ENCODE measurements at places on chromosomes 4 and X.

- DNase-seq = no peak
Observed at GRCh38 chr4:23401572-23401971, 488.3 kb downstream of the PPARGC1A start.

GRCh38 chr4:25235401-25235800 is 1.6 kb downstream of the PI4K2B start:
- DNase-seq = no peak

DNA sequence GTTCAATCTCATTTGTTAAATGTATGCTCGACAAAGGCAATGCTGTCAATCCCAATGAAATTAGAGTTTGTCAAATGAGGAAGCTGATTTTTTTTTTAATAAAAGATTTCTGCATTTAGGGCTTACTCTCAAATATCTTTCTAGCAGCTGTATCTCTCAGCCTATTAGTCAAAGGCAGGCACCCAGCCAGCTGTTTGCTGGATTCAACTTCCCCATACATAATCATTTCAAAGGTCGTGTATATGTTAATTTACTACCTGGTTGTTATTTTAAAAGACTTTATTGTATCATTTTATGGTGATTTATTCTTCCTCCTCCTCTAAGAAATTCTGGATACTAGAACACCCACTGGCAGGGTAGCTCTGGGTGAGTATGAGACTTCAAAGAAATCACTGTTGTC is 27.1 kb downstream of the RAI2 start:
- DNase-seq = no peak

GRCh38 chr4:181946902-181947301 is 296.3 kb upstream of the TENM3 start:
- DNase-seq = no peak

- DNase-seq = no peak
Observed at GRCh38 chr4:16884673-16885460, 13.6 kb downstream of the LDB2 start.

GRCh38 chrX:74506317-74507115 is 85.2 kb downstream of the SLC16A2 start:
- no peak for DNase-seq

DNA sequence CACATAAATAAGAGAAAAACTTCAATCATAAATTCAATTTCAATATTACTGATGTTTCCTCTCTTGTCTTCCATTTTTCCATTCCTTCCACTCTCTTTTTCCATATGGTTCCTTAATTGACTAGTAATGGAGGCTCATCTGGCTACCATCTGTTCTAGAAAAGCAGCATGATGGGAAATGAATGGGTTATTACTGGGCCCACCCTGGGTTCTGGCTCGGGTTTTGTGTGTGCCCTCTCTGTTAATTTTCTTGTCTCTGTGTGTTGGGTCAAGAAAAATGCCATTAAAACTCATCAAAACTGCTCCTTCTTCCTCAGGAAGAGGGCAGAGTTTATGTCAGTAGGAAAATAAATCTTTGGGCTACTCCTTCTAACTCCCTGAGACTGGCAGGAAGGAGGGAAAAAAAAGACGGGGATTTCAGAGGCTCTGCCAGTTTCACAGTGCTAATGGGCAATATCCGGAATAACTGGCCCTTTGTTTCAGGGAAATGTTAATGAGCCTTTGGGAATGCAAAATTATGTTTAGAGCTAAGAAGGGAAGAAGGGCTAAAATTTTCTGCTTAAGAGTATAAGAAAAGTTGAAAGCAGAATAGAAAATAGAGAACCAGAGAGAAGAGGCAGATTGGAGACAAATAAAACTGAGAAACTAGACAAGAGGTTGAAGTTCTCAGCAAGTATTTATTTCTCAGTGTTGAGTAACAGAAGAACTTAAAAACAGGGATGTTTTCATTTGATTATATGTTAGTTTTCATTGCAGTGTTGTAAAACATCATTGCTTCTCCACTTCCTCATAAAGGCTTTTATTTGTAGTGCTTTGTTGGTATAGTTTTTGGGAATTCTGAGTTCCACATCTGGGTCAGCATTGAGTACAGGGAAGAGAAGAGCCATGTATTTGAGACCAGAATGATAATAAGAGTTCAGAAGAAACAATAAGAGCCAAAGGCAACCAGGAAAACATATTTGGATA is 19.7 kb downstream of the GABRB1 start:
- no peak for DNase-seq

All from stimulated activated CD4-positive, alpha-beta T cell treated with anti-CD3 and anti-CD28 coated beads, Interleukin-1b, Interleukin-23, amount 100 ng/mL, for 1 hour (primary cell).